ENCODE measurements at places on chromosomes 7 and 10.

DNA sequence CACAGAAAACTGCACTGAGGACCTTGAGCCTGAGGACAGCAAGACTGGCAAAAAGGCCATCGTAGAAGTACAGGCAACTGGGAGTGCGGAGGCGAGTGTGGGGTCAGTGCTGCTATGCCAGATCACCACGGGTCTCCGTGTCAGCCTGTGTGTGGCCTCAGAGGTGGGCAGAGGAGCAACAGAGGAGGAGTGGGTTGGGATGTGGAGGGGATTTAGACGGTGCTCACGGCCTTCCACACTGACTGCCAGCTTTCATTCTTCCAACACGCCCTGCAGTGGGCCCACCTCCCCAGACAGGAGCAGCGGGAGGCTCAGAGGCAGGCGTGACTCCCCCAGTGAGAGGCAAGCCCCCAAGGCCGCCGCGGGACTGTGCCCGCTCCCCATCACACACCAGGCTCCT is 17.0 kb upstream of the ZMIZ1 start:
- DNase-seq: peak; percentile 31

- DNase-seq: no peak
Observed at GRCh38 chr7:43803865-43804264, 45.4 kb downstream of the BLVRA start.

DNA sequence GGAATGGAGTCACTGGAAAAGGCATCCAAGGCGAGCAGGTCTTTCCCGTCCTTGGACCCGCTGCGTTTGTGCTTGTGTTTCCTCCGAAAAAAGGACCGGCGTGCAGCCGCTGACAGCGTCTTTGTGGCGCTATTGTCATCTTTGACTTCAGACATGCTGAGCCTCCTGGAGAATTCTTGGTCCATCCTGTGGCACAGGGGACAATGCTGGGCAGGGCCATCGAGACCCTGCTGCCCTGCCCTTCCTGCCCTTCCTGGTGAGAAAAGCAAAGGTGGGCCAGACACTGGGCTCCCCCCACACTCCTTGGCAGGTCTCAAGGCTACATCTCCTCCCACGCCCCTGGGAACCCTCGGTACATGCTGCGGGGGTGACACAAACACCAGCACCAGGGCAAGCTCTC is 120.9 kb downstream of the DLG5 start:
- no peak for DNase-seq

DNA sequence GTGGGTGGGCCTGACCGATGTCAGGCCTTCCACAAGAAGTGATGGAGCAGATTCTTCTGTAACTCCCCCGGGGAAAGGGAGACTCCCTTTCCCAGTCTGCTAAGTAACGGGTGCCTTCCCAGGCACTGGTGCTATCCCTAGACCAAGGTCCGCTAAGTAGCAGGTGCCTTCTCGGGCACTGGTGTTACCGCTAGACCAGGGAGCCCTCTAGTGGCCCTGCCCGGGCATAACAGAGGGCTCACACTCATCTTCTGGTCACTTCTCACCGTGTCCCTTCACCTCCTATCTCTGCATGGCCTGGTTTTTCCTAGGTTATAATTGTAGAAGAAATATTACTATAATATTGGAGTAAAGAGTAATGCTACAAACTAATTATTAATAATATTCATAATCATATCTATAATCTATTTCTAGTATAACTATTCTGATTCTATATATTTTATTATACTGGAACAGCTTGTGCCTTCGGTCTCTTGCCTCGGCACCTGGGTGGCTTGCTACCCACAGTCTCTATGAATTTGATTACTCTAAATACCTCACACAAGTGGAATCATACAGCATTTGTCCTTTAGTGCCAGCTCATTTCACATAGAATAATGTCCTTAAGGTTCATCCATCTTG is 1378.7 kb downstream of the XPNPEP1 start:
- DNase-seq: peak; percentile 71

DNA sequence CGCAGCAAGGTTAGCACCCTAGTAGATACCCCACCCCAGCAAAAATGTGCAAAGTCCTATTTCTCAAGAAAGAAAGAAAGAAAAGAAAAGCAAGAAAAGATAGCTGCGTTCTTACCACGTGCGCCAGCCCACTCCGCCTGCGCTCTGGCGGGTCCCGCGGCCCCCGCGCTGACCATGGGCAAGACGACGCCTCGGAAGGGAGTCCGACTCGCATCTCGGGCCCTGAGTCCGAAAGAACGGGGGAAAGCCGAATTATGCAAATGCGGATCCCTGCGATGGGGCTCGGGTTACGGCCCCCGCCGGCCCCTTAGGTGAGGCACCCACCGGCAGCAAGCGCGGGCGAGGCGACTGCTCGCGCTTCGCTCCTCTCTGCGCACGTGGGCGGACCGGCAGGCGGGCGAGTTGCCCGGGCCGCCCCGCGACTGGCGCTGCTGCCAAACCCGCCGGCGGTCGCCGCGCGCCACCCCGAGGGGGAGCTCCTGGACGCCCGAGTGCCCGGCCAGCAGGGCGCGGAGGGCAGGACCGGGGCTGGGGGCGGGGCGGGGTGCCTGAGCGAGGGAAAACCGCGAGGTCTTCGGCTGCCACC is 2.4 kb upstream of the EGR2 start:
- peak; percentile 80 for DNase-seq

DNA sequence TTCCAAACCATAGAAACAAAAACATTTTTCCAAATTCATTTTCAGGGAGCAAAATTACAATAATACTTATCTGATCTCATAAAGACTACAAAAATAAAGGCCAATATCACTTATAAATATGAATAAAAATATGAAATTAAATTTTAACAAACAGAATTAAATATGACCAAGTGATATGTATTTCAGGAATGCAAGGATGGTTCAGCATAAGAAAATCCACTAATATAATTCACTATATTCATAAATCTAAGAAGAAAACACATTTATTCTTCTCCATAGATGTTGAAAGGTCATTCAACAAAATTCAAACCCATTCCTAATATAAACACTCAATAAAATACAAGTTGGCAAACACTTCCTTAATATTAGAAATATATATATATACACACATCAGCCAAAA is 115.2 kb upstream of the TMEM168 start:
- no peak for DNase-seq
